NCI-H226 (cell line): ENCODE measurements at places on chromosomes 16 and 17.

- peak; percentile 97 for DNase-seq
These were observed 22.2 kb downstream of the KRT23 start for GRCh38 chr17:40915199-40915661.

GRCh38 chr16:86751076-86752030 is 173.0 kb downstream of the FOXL1 start:
- DNase-seq: peak; percentile 74

GRCh38 chr16:64094992-64095634 is 1026.8 kb downstream of the CDH11 start:
- no peak for DNase-seq

GRCh38 chr16:996681-997080 is 15.1 kb downstream of the SOX8 start:
- no peak for DNase-seq

- peak; percentile 66 for DNase-seq
These were observed 10.0 kb downstream of the BAIAP2 start for GRCh38 chr17:81044764-81045589.

DNA sequence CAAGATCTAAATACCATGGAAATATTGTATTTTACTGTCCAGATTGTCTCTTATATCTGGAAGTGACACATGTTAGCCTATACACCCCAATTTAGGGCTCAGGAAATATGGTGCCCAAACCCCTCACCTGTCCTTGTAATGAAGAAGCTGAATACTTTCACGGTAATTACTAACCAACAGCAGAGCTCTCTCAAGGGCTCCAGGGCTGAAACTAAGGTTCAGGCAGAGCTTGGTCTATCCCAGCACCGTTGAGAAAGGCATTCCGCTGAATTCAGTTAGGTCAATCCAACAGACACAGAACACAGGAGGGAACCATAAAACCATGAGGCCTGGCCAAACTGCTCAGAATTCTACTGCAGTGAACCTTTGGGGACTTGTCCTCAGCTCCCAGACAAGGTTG is 14.9 kb downstream of the MYO18A start:
- DNase-seq: no peak

DNA sequence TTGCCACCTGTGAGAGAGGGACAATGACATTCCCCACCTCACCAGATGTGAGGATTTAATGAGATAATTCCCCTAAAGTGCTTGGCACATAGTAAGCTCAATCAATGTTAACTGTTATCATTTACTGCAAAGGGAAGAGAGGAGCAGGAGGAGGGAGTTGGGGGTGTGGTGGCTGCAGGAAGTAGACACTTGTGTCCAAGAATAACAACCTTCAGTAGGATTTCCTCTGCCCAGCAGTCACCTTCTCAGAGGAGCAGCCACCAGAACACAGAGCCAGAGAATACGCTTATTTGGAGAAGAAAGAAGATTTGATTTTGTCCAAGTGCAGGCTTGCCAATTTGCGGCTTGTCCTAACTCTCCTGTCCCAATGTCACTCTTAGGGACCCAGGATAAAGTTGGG is 10.2 kb downstream of the CBX4 start:
- DNase-seq: no peak

DNA sequence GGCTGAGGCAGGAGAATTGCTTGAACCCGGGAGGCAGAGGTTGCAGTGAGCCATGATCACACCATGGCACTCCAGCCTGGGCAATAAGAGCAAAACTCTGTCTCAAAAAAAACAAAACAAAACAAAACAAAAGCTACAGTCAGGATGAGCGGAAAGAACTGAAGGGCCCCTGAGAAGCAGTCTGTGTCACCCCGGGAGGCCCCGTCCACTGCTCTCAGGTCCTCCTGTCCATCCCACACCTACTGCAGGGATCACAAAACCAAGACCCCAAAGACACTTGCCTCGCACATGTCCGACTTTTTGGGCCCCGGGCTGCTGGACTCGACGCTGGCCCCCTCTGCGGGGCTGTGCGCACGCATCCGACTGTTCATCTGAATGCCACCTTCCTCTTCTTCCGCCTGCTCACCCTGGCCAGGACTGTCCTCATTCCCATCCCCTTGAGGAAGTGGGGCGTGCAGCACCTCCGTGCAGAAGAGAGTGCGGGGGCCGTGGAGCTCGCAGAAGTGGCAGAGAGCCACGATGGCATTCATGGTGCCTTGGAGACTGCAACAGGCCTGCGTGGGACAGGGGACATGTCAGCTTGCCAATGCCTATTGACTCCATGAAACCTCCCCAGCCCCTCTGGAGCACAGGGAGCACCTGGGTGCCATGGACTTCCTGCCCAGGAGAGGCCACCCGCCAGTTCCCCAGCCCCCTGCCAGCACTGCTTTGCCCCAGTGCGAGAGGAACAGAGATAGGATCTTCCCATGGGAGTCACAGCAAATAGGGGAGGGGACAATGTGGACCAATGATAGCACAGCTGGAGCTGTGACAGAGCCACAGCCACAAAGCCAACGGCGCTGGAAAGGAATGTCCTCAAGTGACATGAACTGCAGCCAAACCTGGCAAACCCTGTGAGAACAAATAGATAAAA is 9.1 kb downstream of the FLCN start:
- no peak for DNase-seq

GRCh38 chr17:13099926-13100325 is 82.1 kb upstream of the ELAC2 start:
- DNase-seq: no peak

GRCh38 chr16:85229869-85230462 is 117.7 kb upstream of the CIBAR2 start:
- DNase-seq: no peak

DNA sequence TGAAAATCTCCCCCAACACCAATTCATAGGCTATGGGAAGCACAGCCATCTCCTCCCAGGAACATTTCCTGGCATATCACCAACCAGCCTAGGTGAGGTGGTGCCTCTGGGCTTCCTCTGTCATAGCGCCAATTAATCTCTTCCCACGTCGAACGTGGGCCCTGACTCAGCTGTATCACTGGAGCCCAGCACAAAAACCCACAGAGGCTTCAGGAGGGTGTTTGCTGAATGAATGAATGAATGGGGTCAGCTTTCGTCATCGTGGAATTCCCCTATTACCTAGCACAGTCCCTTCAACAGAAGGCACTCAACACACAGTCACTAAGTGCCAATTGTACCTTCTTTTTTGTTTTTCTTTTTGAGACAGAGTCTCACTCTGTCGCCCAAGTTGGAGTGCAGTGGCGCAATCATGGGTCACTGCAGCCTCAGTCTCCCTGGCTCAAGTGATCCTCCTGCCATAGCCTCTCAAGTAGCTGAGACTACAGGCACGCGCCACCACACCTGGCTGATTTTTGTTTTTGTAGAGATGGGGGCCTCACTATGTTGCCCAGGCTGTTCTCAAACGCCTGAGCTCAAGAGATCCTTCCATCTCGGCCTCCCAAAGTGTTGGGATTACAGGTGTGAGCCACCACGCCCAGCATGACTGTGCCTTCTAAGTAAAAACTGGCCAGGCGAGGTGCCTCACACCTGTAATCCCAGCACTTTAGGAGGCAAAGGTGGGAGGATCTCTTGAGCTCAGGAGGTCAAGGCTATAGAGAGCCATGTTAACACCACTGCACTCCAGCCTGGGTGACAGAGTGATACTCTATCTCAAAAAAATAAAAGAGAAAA is 4.1 kb downstream of the ZNF688 start:
- peak; percentile 80 for DNase-seq

GRCh38 chr17:64537488-64537887 is 30.7 kb downstream of the CEP95 start:
- no peak for DNase-seq

GRCh38 chr17:59641799-59642484 is 22.2 kb downstream of the CLTC start:
- DNase-seq: no peak

- DNase-seq: no peak
These were observed 37.3 kb upstream of the SIAH1 start for GRCh38 chr16:48422537-48422936.

DNA sequence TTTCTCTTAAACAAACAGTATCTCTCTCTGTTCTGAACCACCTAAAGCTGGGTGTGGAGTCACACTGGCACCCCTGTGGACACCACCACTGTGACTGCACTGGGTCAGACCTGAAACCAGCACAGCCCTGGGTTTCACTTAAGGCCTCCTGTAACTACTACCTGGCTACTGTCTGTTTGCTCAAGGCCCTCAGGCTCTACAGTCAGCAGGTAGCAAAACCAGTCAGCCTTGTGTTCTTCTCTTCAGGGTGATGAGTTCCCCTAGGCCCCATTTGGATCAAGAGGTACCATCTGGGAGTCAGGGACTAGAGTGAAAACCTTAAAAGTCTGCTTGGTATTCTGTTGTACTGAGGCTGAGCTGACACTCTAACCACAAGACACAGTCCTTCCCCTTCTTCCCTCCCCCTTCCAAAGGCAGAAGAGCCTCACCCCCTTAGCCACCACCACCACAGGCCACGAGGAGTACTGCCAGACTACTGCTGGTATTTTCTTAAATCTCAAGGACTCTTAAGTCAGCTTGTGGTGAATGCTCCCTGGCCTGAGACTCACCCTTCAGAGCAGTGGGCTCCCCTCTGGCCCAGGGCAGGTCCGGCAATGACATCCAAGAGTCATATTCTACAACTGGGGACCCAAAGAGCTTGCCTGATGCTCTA is 153.2 kb upstream of the MON1B start:
- DNase-seq: no peak

DNA sequence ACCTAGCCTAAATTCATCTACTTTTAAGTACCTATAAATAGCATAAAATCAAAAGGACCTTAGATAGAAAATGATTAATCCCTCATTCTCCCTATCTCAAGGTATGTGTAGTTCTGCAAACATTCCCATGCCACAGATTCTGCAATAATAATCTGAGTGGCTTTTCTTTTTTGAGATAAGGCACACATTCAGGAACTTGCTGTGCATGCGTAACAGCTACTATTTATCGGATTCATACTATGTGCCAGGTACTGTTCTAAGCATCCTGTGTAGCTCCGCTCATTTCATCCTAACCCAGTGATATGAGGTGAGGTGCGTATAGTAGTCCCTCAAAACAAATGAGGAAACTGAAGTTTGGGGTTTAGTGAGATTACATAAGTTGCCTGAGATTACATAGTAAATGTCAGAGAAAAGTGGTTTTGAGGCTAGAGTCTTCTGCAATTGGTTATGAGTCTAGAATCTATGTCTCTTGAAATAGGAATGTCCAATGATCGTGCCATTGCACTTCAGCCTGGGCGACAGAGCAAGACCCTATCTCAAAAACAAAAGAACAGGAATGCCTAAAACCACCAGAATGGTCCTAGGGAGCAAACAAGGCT is 2.0 kb upstream of the ZNF263 start:
- no peak for DNase-seq

GRCh38 chr17:46027048-46027975 is 28.3 kb downstream of the STH start:
- no peak for DNase-seq

DNA sequence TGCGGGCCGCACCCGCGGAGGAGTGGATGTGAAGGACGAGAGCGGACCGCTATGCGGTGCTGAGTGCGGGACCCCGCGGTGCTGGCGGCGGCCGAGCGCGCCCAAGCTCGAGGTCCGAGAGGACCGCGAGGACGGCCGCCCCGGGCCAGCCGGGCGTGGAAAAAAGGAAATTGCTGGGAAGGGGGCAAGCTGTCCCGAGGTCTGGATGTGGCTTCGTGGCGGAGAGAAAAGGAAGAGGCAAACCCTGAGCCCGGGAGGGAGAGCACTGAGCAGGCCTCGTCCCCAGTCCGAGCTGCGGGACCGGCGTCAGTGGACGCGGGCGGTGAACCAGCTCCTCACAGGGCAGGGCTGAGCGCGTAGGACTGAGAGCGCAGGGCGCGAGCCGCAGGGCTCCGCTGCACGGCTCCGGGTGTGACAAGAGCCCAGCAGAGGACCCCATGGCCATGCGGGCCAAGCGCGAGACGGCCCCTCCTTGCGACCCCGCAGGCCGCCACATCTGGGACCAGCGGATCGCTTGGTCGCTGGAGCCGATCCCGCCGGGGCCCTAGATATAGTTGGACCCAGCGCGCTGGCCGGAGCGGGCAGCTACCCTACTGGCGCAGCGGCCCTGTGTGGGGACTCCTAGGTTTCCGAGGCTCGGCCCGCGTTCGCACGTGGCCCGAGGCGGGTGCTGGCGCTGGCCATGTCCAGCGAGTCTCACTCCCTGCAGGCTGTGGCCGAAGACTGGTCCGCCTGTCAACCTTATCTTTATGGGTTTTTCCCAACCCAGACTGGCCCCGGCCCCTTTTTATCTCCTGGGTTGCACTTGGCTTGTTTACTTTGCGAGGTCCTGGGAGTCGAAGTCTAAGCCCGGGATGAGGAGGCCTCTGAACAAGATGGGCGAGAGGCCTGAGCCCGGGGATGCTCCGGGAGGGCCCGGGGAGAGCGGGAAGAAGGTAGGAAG is 2.4 kb downstream of the TBX4 start:
- DNase-seq: no peak

- DNase-seq: no peak
These were observed 6.1 kb downstream of the GNA13 start for GRCh38 chr17:65050438-65050837.

GRCh38 chr16:5069854-5070253 is 1.8 kb upstream of the ALG1 start:
- no peak for DNase-seq

DNA sequence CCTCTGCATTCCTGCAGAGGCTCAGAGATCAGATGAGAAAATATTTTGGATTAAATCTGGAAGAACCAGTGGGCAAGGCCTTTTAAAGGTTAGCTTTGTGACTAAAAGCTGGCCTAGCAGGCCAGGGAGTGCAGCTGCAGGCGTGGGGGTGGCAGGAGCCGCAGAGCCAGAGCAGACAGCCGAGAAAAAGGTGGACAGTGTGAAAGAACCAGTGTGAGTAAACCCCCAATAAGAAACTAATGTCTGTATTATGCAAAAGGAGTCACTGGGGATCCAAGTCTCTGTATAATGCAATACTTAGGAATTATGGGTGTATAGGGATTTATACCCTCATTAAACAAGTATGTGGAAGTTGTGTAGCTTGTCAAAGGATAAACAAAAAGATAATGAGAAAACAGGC is 21.4 kb upstream of the SPACA3 start:
- peak; percentile 83 for DNase-seq

DNA sequence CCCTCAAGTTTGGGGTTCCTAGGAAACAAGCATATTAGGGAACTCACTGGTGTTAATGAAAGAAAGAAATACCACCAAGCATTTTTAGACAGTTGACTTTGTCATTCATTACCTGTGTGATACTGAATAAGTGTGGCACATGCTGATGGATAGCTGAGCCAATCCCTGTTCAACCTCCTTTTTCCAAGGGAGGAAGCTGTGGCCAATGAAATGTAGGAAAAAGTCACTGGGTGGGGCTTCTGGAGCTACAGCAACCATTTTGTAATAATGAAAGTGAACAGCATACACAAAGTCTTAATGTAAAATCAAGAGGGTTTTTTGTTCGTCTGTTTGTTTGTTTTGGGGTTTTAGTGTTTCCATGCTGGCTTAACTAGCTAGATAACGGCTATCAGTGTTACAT is 254.3 kb upstream of the SALL1 start:
- DNase-seq: no peak

DNA sequence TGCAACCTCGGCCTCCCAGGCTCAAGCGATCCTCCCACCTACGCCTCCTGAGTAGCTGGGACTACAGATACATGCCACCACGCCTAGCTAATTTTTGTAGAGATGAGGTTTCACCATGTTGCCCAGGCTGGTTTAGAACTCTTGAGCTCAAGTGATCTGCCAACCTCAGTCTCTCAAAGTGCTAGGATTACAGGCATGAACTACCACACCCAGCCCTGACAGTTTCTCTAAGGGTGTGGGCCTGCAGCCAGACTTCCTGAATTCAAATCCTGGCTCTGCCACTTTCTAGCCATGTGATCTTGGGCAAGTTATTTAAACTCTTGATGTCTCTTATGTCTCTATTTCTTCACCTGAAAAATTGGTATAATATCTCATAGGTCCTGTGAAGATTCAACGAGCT is 5.6 kb downstream of the CUEDC1 start:
- DNase-seq: no peak

GRCh38 chr16:77433146-77433545 is 1.7 kb downstream of the ADAMTS18 start:
- DNase-seq: no peak
